LNCaP clone FGC (cell line): ENCODE measurements at places on chromosomes 3 and 15.

- no peak for DNase-seq
Measured at GRCh38 chr15:93656041-93656440, 567.0 kb upstream of the RGMA start.

GRCh38 chr15:81069356-81069755 is 64.7 kb upstream of the CFAP161 start:
- DNase-seq: no peak

- DNase-seq: no peak
Measured at GRCh38 chr3:170180079-170180907, 1.2 kb downstream of the PHC3 start.

GRCh38 chr3:183592821-183593220 is 37.3 kb upstream of the KLHL6 start:
- DNase-seq: no peak

- no peak for DNase-seq
Measured at GRCh38 chr3:114411190-114411668, 117.4 kb downstream of the TIGIT start.

GRCh38 chr15:79117442-79118204 is 27.0 kb upstream of the RASGRF1 start:
- DNase-seq: no peak

DNA sequence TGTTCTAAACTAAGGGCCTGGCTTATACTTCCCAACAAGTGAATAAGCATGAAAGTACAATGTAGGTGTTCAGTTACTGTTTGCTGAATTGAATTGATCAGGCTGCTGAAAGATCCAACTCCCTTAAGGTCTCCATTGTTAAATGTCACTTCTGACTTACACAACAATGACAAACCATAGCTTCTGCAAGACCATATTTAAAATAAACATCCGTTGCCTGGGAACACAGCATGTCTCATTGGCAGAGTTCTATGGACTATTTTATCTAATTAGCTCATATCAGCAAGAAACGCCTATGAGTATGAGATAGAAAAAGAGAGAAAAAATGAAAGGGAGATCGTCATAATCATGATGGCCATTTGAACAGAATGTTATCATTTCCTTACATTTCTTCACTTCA is 605.4 kb downstream of the FGF12 start:
- no peak for DNase-seq

GRCh38 chr3:147630921-147631415 is 221.8 kb downstream of the ZIC1 start:
- no peak for DNase-seq

GRCh38 chr3:114380233-114380651 is 86.4 kb downstream of the TIGIT start:
- no peak for DNase-seq

GRCh38 chr3:147187687-147188086 is 218.7 kb downstream of the ZIC4 start:
- no peak for DNase-seq

DNA sequence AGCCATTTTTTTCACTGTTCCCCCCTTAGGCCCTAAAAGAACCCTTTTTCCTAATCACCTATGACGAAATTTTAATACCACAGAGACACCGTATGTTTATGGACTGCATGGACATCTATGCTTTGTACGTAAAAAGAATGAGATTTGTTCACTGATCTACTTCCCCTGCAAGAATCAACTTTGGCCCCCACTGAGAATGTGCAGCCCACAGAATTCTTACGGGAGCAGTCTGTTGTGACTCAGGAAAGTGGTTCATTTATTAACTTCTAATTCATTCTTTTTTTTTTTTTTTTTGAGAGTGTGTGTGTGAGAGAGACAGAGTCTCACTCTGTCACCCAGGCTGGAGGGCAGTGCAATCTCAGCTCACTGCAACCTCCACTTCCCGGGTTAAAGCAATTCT is 17.6 kb downstream of the EIF4E3 start:
- DNase-seq: no peak

- DNase-seq: no peak
Measured at GRCh38 chr3:188001093-188001492, 152.9 kb upstream of the LPP start.

- no peak for DNase-seq
Measured at GRCh38 chr3:177318559-177318958, 121.3 kb upstream of the TBL1XR1 start.

DNA sequence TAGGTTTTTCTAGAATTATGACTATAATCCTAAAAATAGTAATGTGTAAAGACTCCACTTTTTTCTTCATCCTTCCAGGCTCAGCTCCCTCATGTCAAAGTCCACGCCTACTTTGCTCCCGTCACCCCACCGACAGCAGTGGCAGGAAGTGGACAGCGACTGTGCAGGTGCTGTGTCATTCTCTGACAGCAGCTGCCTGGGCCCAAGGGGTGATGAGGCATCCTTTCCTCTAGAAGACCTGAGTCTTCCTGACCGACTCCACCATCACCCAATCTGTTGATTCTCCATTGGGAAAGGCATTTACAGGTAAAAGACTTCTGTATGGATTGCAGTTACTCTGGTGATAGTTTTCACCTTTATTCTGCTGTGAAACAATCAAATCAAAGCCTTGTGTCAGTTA is 54.8 kb downstream of the UBP1 start:
- DNase-seq: no peak

DNA sequence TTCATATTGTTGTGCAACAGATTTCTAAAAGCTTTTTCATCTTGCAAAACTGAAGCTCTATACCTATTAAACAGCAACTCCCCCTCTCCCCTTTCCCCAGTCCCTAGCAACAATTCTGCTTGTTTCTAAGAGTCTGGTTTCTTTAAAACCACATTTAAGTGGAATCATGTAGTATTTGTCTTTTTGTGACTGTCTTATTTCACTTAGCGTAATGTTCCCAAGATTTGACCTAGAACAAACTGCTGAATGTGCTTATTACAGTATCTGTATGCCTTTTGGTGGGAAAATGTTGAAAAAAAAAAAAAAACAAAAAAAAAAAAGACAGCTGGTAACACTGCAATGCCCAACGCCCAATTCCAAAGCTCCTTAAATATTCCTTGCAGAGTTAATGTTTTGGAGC is 19.5 kb upstream of the SPESP1 start:
- DNase-seq: no peak

DNA sequence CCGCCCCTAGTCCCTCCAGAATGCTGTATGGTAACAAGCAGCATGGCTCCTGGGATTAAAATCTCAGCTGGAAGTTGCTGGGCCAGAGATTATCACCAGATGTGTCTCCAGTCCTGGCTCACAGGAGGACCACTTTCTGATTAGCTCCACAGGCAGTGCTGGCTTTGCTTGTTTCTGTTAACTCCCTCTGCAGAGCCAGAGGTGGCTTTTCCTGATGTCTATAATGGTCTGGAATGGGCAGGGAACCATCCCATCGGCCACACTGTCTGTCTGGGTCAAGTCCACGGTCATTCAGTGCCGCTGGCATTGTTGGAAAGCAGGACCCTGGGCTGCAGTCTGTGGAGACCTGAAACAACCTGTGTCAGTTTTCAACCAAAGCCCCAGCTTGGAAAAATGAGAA is 119.6 kb upstream of the CTDSPL start:
- DNase-seq: no peak

DNA sequence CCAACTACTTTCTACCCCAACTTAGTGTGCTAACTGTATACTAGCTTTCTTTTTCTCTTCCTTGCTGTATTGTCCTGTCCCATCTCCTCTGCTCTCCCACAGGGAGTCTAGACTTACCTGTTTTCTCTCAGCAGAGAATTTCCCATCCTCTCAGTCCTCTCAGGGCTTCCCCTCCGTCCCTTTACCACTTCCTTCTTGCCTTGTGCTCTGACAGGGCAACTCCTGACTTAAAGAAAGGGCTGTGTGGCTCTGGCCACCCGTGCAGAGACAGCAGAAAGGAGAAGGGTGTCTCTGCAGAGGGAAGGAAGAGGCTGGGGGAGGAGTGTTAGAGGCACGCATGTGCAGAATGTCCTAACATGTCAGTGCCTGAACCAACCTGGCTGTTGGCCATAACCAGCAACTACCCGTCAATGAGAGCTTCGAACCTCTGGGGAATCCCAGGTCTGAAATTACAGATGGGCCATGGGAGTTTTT is at the start of gene GCSAM:
Gene GCSAM (minus strand): TSS at position 274 of the 474 bp plus-strand sequence. CDS start 128 bp downstream, at position 146.
- DNase-seq: no peak

DNA sequence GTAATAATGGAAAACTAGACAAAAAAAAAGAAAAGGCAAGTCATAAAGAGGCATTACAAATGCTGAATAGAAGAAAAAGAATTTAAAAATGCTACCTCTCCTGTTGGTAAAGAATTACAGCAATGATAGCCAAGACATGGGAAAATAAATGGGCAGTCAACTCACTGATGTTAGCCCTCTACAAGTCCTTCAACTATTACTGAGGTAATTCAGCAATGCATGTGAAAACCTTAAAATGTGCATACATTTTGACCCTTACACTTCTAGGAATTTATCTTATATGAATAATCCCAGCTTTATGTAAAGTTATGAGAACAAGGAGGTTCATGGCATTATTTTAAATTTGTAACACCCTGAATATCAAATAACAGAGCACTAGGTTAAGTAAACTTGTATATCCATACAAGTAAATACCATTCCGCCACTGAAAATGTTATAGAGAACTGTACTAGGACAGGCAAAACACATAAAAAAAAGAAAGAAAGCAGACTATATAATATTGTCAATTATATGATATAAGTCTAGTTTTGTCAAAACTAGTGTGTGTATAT is 166.8 kb downstream of the SUCLG2 start:
- DNase-seq: no peak

- DNase-seq: no peak
Measured at GRCh38 chr15:99447497-99448371, 118.0 kb upstream of the MEF2A start.

DNA sequence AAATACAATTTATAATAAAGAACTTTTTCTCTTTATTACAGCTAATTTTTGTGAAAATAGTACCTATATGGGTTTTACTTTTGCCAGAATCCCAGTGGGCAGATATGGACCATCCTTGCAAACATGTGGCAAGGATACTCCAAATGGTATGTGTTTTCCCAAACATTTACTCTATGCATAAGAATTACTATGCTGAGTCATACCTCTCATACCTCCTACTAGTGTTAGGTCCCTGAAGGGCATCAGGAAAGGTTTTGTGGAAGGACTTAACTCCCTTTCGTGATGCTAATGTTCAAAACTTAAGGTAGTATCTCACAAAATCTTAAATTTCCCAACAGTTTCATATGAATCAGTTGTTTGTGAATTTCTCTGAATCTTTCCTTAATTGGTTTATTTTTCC is 21.3 kb downstream of the ADGRG7 start:
- no peak for DNase-seq

GRCh38 chr15:55909036-55909811 is 84.2 kb downstream of the NEDD4 start:
- no peak for DNase-seq

GRCh38 chr3:134036291-134036690 is 6.6 kb upstream of the SLCO2A1 start:
- DNase-seq: no peak

- no peak for DNase-seq
Measured at GRCh38 chr3:193730511-193730910, 137.5 kb downstream of the OPA1 start.
